ENCODE measurements at places on chromosomes 2 and 18. TPM values are rescaled to one million over a fixed set of nuclear protein-coding genes. Genes with fewer than 3 reads are reported as not detected.
A peak's percentile ranks its signal among the peaks of the same experiment; 100 is the strongest.

GRCh38 chr2:175861958-175862357 is 140.1 kb downstream of the LNPK start:
- no peak overlapping the region for H3K27ac ChIP-seq
- H3K27me3 ChIP-seq: no peaks in the 10 kb centered on the region
- DNase-seq: no peak
- H3K4me3 ChIP-seq: no peak overlapping the region
- H3K4me1 ChIP-seq: no peaks in the 10 kb centered on the region

DNA sequence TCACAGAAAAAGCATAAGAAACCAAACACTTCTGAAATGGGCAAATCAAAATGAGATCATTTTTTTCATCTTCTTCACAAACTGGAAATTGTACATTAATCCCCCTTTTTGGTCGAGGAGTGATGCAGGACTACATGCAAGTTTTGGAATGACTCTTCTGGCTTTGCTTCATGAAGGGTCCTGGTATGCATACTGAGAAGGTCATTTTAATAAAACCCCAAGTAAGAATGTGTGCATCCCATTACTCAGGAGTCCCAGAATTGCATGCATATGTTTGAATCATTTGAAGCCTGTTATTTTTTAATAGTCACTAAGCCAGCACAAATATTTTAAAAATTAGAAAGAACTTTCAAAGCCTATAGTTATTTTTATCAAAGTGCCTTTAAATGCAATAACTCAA is 16.7 kb upstream of the EHBP1 start:
- DNase-seq: no peak
- no peak overlapping the region for H3K27ac ChIP-seq
- no peaks in the 10 kb centered on the region for H3K4me1 ChIP-seq
- no peak overlapping the region for H3K4me3 ChIP-seq
- H3K36me3 ChIP-seq: no peaks in the 10 kb centered on the region
- peaks cover 32% of the 10 kb centered on the region for H3K27me3 ChIP-seq

SPDYA gene
- 1.9 TPM for total RNA-seq

- H3K27ac ChIP-seq: no peak overlapping the region
- no peak for DNase-seq
- H3K27me3 ChIP-seq: no peaks in the 10 kb centered on the region
- H3K4me3 ChIP-seq: no peak overlapping the region
- peaks cover 10% of the 10 kb centered on the region for H3K36me3 ChIP-seq
Observed at GRCh38 chr2:201730651-201731285, 32.3 kb upstream of the MPP4 start.

DNA sequence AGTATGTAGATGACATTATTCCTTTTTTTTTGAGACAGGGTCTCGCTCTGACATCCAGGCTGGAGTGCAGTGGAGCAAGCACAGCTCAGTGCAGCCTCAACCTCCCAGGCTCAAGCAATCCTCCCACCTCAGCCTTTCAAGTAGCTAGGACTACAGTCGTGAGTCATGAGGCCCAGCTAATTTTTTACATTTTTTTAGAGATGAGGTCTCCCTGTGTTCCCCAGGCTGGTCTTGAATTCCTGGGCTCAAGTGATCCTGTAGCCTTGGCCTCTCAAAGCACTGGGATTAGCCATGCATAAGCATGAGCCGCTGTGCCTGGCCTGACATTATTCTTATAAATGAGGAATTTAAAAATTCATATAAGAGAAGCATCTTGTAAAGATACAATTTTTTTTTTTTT is 86.9 kb downstream of the FAM117B start:
- H3K27ac ChIP-seq: no peak overlapping the region
- H3K27me3 ChIP-seq: no peaks in the 10 kb centered on the region
- no peak overlapping the region for H3K4me3 ChIP-seq
- H3K36me3 ChIP-seq: peaks cover 12% of the 10 kb centered on the region

DNA sequence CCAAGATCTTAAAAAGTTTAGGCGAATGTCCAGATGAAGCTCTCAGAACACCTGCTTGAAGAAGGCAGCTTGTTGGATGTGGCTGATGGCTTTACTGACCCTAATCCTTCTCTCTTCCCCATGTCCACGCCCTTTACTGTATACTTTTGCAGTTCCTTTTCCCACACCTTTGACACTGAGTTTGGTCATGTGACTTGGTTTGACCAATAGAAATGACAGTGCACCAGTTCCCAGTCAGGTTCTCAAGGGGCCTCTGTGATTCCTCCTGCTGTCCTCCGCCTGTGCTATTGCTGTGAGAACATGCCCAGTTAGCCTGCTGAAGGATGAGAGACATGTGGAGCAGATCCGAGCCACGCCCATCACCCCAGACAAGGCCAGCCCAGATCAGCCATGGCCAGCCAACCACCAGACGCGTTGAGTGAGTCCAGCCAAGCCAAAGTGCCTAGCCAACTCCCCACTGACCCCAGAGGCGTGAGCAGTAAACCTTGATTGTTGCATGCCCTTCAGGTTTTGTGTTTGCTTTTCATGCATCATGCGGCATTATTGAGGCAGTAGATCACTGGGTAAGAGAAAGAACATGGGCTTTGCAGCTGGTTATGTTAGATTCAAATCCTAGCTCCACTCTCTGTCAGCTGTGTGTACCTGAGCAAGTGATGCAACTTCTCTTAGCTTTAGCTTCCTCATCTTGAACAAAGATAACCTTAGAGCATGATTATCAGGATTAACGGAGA is 258.0 kb upstream of the SIX2 start:
- no peak overlapping the region for H3K27ac ChIP-seq
- H3K36me3 ChIP-seq: no peaks in the 10 kb centered on the region
- peaks cover 20% of the 10 kb centered on the region for H3K27me3 ChIP-seq
- DNase-seq: no peak
- H3K4me3 ChIP-seq: no peak overlapping the region

DNA sequence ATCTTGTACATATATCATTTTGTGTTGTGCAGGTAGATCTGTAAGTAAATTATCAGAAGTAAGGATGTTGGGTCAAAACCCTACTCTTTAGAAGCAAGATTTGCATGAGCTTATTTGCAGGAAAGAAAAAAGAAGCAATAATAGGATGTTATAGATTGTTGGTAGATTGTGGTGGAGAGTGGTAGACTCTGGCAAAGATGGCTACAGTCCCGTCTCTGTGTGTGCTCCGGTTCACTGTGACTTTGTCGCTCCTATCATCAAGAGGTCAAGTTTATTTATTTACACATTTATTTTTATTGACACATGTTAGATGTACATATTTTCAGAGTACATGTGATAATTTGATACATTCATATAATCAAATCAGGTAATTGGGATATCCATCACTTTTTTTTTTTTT is 81.0 kb upstream of the NDUFV2 start:
- no peak overlapping the region for H3K27ac ChIP-seq
- H3K27me3 ChIP-seq: peaks cover 10% of the 10 kb centered on the region
- peaks cover 11% of the 10 kb centered on the region for H3K4me1 ChIP-seq
- no peak for DNase-seq

ADNP2 gene
- total RNA-seq: 29.3 TPM

DNA sequence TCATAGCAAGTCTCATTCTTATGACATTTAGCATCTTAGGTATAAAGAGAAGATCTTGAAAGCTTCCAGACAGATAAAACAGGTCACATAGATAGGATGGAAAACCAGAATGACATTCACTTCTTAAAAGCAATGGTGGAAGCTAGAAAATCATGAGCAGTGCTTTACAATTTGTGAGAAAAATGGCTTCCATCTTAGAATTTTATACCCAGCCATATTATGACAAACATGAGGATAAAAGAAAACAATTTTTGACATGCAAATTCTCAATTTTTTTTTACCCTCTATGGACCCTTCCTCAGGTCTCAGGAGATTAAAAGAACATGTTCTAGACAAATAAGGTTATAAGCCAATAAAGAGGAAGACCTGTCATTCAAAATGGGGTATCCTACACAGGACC is 7.1 kb downstream of the NTSR2 start:
- DNase-seq: no peak
- no peaks in the 10 kb centered on the region for H3K4me1 ChIP-seq
- peaks cover 5% of the 10 kb centered on the region for H3K27me3 ChIP-seq
- H3K4me3 ChIP-seq: no peak overlapping the region
- peaks cover 2% of the 10 kb centered on the region for H3K36me3 ChIP-seq
- H3K27ac ChIP-seq: no peak overlapping the region

DNA sequence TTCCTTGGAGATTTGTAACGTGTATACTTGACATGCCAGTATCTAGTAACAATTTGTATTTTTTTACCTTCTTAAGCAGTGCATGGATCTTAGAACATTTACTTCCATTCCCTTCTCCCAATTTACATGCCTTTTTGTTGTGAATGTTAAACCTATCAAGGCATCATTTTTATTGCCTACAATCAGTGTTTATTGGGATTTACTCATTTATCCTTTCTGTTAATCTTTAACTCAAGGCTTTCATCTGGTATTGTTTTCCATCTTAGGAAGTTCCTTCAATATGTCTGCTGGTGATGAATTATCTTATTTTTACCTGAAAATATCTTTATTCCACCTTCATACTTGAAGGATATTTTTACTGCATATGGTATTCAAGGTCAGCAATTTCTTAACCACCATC is 88.5 kb upstream of the EMILIN2 start:
- H3K27ac ChIP-seq: peak overlapping the region; percentile 12
- no peak overlapping the region for H3K4me3 ChIP-seq
- no peaks in the 10 kb centered on the region for H3K27me3 ChIP-seq
- peaks cover 36% of the 10 kb centered on the region for H3K36me3 ChIP-seq

- peaks cover 12% of the 10 kb centered on the region for H3K27me3 ChIP-seq
- peaks cover 2% of the 10 kb centered on the region for H3K4me1 ChIP-seq
Observed at GRCh38 chr2:152460567-152460966, 125.6 kb downstream of the FMNL2 start.

DNA sequence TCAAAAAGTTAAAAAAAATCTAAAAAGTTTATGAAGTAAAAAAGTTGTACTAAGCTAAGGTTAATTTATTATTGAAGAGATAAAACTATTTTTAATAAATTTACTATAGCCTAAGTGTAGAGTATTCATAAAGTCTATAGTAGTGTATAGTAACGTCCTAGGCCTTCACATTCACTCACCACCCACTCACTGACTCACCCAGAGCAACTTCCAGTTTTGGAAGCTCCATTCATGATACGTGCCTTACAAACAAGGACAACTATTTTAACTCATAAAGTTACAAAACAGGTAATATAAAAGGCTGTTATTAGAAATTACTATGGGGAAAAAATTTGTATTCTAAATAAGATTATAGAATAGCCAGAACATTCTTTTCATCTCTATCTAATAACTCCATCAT is 158.9 kb upstream of the FN1 start:
- H3K36me3 ChIP-seq: no peaks in the 10 kb centered on the region
- H3K27ac ChIP-seq: no peak overlapping the region
- no peak for DNase-seq
- no peaks in the 10 kb centered on the region for H3K4me1 ChIP-seq
- H3K4me3 ChIP-seq: no peak overlapping the region

DNA sequence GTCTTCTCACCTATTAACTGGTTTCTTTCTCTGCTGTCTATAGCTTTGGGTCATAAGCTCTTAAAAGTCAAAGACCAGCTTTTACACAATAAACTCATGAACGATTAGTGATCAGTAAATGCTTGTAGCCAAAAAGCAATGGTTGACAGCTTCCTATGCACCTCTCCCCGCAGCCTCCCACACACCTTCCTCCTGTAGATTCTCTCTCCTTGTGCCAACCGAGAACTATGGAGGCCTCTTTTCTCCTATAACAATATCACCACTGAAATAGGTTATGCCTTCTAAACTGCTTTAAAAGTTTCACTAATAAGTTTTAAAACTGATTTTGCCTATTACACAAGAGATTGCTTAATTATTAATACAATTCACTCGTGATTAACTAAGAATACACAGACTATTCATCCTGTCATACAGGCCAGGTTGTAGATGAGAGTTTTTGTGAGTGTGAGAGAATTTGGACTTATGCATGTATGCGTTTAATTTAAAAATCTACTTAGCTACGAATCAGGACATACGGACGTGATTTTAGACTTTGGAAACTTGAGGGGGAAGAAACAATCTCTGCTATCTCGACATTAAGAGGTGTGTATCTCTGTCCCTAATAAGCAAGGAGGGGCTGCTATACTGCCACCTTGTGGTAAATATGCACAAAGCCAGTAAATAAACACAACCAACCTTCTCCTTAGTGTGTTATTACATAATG is 229.1 kb upstream of the RBBP8 start:
- peaks cover 4% of the 10 kb centered on the region for H3K27me3 ChIP-seq
- H3K4me1 ChIP-seq: no peaks in the 10 kb centered on the region
- no peak overlapping the region for H3K27ac ChIP-seq
- DNase-seq: peak; percentile 61
- no peaks in the 10 kb centered on the region for H3K36me3 ChIP-seq

TXNDC2 gene
- not detected for total RNA-seq

DNA sequence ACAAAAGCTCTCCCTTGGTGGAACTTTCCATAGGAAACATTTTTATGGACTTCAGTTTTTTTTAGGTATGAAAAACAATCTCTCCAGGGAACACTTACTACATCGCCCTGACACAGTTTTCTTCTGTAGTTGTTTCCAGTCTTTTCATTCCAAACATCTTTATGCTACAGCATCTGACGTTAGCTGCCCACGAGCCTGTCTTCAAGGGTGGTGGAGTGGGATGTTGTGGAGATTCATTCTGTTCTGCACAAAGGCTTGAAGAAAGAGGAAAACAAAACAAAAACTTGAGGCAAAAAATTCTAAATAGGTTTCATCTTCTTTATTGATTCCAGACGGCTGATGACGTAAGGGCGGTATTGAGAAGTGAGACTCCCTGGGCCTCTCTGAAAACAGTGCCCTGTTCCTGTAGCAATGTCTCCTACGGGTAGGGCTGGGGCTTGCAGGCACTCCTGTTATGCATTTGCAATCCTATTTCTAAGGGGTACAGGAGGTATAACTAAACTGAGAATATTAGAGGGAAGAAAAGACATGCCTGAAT is 375.0 kb downstream of the RNF144A start:
- H3K36me3 ChIP-seq: no peaks in the 10 kb centered on the region
- no peaks in the 10 kb centered on the region for H3K4me1 ChIP-seq
- no peak overlapping the region for H3K4me3 ChIP-seq
- peaks cover 2% of the 10 kb centered on the region for H3K27me3 ChIP-seq
- peak; percentile 25 for DNase-seq

DNA sequence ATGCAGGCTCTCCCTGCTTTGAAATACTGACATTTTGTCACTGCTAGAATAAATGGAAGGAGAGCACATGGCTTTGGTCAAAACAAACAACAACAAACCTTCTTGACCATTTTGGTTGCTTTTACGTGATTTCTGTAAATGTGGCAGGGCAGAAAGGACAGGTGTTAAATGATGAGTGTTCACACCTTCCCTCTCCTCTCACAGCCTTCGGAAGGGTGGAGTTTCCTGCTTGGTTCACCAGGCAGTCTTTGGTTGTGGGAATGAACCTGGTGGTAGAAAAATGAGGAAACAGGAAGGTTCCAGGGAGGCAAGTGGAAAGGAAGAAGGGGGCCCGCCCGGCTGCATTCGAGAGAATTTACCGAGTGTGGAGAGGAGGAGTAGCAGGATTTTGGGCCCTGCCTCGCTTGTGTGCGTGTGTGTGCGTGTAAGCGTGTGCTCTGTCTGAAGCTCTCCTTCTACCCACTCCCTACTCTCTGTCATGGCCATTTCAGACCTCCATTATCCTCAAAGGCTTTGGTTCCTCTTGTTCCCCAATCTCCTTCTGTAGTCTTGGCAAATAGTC is 23.7 kb upstream of the SPP2 start:
- no peak for DNase-seq
- H3K4me1 ChIP-seq: peaks cover 29% of the 10 kb centered on the region
- peak overlapping the region; percentile 62 for H3K4me3 ChIP-seq
- H3K27ac ChIP-seq: no peak overlapping the region

All from activated CD4-positive, alpha-beta T cell treated with anti-CD3 and anti-CD28 coated beads, Interleukin-2, amount 10 ng/mL, durations not matched to agents 24 days and 14 days (primary cell).